Renal pelvis (tissue), 12 donors: ENCODE measurements at places on chromosomes 6 and 20.

GRCh38 chr6:142783499-142783898 lies 161.5 kb downstream of the HIVEP2 start:
- no peak for DNase-seq

DNA sequence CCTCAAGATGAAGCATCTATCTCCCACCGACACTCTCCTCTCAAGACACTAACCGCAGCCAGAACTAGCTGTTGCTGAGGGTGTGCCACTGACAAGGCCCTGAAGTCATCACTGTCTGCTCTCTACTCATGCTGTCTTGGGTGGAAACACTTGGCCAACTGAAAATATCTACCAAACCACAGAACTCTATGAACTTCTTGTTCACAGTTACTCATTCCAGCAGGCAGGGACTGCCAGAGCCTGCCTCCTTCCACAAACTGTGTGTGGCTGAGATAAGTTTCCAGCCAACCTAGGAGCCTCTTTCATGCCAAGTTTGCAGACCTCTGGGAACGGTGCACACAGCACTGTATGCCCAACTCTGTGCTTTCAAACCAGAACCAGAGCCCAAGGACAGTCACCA lies 45.5 kb upstream of the NXT1 start:
- DNase-seq: no peak

- DNase-seq: no peak
These were observed 7.6 kb upstream of the BMP5 start for GRCh38 chr6:55882718-55883569.

- no peak for DNase-seq
These were observed 21.4 kb downstream of the CDYL start for GRCh38 chr6:4797587-4797986.

DNA sequence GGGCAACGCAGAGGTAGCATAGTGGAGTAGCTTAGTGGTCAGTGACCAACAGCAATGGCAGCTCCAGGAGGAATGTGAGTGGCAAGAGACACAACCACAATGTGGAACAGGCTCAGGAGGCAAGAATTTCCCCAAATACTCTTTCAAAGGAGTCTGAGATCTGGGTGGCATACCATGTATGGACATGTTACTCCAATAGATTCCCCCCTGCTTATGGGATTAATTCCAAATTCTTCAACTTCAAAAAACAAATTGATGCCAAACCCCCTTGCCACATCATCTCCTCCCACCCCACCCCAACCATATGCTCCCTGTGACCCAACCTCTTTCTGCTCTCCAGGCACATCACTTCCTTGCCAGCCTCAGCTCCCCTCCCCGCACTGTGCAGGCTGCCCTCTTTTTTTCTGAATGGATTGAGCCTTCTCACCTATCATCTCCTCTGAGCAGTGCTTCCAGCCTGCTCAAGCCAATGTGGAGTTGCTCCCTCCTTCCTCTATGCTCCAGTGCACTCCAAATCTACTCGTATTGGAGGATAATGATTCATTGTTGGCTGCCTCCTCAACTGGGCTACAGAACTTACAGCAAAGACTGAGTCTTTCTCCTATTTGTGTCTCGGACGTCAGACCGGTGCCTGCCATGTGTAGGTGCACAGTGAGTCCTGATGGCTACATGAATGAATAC lies 93.0 kb upstream of the CEP85L start:
- DNase-seq: no peak

DNA sequence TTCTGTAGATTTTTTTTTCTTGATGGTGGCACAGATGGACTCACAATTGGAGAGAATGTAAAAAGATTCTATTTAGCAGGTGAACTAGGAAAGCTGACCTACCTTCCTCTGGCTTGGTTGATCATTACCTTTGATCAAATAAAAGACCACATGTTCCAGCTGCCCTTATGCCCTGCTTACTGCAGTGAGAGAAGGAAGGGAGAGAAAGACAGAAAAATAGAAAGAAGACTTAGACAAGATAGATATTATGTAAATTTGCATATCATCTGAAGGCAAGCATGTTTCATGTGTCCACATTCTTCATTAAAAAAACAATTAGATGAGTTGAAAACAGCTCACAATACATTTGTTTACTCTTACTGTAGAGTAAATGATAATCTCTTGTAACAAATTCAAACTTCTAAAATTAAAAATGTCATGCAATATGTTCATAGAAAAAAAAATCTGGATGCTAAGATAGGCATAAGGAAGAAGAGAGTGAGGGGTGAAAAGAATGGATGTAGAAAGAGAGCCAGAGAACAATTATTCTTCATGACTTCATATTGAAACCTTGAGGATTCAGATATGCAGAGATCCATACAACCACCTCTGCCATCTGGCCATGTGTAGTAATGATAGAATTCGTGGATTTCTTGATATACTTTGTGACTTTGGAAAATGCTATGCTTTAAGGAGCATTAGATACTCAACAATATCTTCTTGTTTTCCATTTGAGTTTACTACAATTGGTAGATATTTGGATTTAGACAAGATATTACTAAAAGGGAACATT lies 71.7 kb downstream of the RFX6 start:
- DNase-seq: no peak
